ENCODE measurements at places on chromosomes 2 and 18.

DNA sequence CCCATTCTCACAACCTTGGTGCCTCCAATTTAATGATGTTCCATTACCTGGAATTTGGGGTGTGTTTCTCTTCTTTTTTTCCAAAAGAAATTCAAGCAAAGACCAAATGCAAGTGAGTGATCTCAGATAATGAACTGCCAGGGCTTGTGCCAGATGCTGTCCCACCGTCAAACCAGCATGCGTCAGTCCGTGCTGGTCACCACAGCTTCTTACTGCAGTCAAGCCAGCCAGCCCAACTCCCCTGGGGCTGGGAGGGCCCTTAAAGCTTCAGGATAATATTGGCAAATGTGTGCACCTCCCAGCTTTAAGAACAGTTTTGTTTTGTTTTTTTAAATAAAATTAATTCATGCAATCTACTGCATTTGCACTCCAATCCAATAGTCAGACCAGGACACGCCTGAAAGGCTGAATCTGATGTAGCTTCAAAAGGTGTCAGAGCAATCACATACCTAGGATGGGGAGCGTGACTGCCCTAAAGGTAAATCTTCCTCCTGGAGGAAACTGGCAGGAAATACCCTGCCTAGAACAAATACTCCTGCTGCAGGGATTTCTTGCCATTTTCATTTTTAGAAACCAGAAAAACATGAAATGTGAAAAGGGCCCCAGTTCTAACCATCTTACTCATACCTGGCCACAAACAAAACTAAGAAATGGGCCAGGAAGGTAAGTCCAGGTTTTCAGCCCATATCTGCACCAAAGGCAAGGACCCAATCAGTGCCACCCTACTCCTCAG is 26.8 kb upstream of the SP3 start:
- no peak for DNase-seq

DNA sequence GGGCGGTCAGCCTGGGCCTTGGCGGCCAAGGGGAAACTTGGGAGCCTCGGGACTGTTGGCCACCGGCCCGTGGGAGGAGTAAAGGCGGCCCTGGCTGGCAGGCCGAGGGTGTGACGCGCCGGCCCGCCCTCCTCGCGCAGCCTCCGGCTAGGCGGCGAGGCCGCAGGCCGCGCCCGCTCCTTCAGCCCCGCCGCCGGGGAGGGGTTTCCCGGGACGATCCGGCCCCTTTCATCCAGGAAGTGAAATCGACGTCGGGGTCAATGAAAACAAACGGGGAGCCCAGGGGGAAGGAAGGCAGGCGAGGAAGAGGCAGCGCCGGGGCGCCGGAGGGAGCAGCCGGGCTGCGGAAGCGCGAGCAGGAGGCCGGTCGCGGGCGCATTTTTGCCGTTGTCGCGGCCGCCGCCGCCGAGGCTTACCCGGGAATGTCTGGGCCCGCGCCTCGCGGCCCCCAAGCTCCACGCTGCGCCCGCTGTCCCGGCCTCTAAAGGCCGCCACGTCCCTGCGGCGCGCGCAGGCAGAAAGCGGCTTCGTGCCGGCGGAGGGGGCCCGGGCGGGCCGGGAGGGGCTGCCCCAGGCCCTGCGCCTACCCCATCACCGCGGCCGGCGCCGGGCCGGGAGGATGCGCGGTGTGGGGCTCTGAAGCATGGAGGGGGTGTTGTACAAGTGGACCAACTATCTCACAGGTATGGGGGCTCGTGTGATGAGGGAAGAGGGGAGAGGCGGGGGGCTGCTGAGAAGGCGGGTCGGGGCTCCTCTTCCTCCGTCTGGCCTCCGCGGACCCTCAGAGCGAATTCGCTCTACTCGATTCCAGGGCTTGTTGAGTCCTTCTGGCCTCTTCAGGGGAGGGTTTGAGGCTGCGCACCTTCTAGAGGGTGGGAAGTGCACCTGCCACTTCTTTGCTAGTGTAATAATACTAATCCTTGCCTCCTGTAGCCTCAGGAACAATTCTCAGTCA is at the start of gene PLEKHA3:
Gene PLEKHA3, plus strand, starts transcription at position 231 of the 955 bp plus-strand sequence. Its CDS starts 413 bp downstream, at position 644.
- peak; percentile 96 for DNase-seq

DNA sequence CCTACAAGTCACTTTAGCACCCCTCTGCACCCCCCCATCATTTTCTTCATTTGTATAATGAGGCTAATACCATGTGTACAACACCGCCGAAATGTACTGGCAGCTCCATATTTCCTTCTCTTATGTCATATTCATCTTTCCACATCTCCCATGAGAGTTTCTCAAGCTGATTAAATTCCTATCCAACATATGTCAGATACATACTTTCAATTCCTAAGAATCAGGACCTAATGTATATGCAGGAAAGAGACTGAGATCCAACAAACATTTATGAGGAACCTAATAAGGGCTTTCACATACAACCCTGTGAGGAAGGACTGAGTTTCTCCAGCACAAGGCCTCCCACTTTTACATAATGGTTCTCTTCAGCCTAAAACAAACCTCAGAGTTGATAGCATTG is 41.9 kb downstream of the PRKD3 start:
- peak; percentile 58 for DNase-seq

- no peak for DNase-seq
Measured at GRCh38 chr2:101946372-101947039, 45.3 kb upstream of the IL1R2 start.

DNA sequence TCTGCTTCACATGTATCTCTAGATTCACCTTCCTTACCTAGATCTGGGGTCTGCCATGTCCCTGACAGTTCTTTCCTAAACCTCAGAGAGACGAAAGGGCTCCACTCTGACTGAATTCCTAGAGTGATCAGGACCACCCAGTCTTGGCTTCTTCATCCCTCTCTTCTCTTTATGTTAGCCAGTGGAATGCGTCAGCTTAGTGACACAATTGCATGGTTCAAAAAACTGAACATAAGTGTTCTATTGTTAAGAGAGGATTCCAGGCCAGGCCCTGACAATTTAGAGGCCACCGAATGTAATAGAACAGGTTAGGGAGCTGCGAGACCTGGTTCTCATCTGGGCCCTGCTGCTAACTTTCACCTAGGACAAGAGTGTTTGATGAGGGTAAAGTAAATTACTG is 10.0 kb downstream of the PRELID3A start:
- DNase-seq = no peak

- DNase-seq = no peak
Measured at GRCh38 chr2:70777450-70777849, 9.4 kb upstream of the ADD2 start.

DNA sequence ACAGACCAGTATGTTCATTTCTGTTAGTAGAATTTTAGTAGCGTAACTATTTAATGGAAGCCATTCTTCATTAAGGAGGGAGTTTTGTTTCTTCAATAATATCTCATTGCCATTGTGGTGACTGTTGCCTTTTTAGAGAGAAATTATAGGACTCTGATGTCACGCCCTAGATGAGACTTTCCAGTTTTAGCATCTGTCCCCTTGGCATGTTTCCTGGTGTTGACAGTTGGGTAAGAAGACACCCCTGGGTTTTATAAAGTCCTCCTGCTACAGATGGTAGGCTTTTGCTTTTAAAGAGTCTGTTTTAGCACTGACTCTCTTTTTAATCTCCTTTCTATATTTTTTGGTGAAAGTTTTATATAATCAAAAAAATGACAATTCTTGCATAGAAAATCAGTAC is 41.9 kb downstream of the KCNJ3 start:
- DNase-seq = no peak

- no peak for DNase-seq
Measured at GRCh38 chr2:38108907-38109731, 33.2 kb upstream of the CYP1B1 start.

GRCh38 chr2:216737676-216738075 is 42.3 kb upstream of the IGFBP5 start:
- DNase-seq = no peak

- DNase-seq = no peak
Measured at GRCh38 chr2:81747481-81748070, 1443.0 kb upstream of the LRRTM1 start.

DNA sequence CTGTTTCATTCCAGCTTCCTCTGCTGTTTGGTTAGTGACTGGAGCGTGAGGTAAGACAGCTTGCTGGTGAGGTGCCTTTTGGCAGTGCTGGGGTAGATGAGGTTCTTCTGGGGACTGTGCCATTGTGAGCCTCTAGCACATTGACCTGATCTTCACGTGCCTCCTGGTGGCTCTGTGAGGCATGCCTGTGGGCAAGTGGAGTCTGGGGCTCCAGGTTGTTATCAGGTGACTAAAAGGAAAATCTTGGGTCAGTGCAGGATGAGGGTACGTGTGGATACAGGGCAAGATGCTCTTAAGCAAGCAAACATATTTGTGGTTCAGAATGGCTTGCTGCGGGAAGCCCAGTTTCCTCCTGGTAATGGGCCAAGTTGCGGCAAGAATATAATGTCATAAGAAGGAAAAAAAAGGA is 75.4 kb downstream of the FHOD3 start:
- peak; percentile 77 for DNase-seq

GRCh38 chr2:237290261-237290660 is 123.7 kb downstream of the COL6A3 start:
- no peak for DNase-seq

GRCh38 chr2:48266698-48267097 is 263.3 kb upstream of the STON1 start:
- DNase-seq = no peak

GRCh38 chr2:12861344-12861930 is 144.7 kb downstream of the TRIB2 start:
- DNase-seq = peak; percentile 53

GRCh38 chr18:37684590-37684989 is 119.0 kb upstream of the CELF4 start:
- DNase-seq = no peak

GRCh38 chr2:183078163-183078463 is 434 bp upstream of the DUSP19 start:
- no peak for DNase-seq

GRCh38 chr2:174054926-174055325 is 89.8 kb upstream of the SP3 start:
- DNase-seq = no peak

GRCh38 chr2:74290466-74291217 is 52.6 kb downstream of the SLC4A5 start:
- no peak for DNase-seq

GRCh38 chr2:118670838-118671237 is 176.6 kb downstream of the EN1 start:
- DNase-seq = no peak

DNA sequence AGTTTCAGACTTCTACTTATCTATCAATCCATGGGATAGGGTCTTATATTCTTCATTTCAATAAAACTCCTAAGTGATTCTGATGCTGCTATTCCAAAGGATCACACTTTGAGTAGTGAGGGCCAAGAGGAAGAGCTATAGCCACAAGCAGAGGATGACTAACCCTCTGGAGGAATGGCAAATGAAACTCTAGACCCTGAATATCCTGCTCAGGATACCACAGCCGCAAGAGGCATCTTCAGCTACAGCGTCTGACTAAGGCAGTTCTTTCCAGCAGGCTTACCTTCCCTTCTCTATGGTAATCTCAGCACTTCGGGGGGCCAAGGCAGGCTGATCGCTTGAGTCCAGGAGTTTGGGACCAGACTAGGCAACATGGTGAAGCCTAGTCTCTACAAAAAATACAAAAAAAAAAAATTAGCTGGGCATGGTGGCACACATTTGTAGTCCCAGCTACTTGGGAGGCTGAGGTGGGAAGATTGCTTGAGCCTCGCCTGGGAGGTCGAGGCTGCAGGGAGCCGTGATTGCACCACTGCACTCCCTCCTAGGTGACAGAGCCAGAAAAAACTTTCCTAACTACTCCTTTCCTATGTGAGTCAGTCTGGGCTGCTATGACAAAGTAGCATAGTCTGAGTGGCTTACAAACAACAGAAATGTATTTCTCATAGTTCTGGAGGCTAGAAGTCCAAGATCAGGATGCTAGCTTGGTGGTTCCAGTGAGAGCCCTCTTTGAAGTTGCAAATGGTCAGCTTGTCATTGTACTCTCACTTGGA is 371.9 kb downstream of the IRS1 start:
- peak; percentile 89 for DNase-seq

- DNase-seq = no peak
Measured at GRCh38 chr18:36711014-36711725, 117.6 kb downstream of the TPGS2 start.

- no peak for DNase-seq
Measured at GRCh38 chr2:204225671-204226073, 289.1 kb downstream of the ICOS start.

DNA sequence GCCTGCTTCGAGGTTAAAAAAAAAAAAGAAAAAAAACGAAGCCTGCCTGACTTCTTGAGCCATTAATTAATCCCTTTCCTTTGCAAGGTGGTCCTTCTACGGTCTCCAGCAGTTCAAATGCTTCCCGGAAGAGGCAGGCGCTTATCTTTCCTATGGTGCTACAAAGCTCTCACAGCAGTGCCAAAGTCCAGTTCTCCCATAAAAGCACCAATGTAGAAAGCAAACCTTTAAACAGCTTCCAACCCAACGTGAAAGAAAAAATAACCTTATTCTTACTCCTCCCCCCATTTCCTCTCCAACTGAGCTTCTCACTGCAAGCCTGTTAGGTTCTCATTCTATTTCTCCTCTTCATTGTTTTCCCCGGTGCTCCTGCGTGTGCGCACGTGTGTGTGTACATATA is 317.4 kb upstream of the SOX11 start:
- no peak for DNase-seq

GRCh38 chr2:96618596-96619283 is 19.4 kb downstream of the KANSL3 start:
- DNase-seq = peak; percentile 35

DNA sequence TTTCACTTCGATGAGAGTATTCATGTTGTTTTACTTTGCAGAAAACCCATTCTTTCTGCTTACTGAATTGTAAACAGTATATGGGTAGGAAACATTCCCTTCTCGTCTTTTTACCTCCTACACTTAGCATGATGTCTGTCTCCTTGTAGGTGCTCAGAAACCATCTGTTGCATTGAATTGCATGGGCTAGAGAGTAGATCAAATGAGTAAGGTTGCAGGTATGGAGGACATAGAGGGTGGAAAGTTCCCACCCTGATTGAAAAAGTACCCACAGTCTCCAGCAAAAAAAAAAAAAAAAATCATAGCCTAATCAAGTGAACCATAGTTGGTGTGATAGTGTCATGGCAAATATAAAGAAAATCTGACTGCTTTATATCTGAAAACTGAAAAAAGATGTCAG is 1.7 kb downstream of the CYTIP start:
- no peak for DNase-seq

GRCh38 chr18:54737986-54738385 is 90.3 kb upstream of the RAB27B start:
- DNase-seq = peak; percentile 41

- peak; percentile 30 for DNase-seq
Measured at GRCh38 chr2:227479865-227480475, 8.0 kb downstream of the AGFG1 start.

DNA sequence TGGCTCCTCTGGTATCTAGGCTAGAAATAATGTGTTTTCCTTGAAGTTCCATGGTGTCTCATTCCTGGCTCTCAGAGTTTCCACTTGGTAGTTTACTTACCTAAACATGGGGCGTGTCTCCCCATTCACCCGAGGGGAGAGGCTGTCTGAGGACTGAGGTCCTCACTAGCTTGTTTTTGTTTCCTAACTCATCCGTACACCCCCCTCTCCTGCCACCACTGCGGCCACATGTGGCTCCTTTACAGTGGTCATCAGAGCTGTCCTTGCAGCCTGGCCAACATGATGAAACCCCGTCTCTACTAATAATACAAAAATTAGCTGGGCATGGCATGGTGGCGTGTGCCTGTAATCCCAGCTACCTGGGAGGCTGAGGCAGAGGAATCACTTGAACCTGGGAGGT is 106.0 kb downstream of the ASAP2 start:
- DNase-seq = no peak

- peak; percentile 95 for DNase-seq
Measured at GRCh38 chr2:233350708-233351107, 3.6 kb upstream of the DGKD start.
